ENCODE measurements at places on chromosomes 4 and X.

DNA sequence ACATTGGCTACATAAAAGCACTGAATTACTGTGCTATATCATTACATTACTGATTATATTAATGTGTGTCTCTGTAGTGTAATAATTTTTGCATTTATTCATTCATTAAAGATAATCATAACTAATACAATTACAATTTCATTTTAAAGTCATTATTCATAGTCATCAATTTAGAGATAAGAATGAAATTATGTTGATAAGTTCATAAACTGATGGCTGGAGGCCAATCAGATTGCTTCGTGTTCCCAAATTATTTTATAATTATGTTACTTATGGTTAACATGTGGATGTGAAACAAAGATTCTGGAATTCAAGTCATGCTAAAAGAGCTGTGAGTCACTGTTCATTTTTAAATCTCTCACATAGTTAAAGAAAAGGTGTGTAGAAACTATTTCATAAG lies 223.4 kb upstream of the HAND2 start:
- no peak for DNase-seq

GRCh38 chrX:69148946-69149345 lies 16.3 kb downstream of the PJA1 start:
- no peak for DNase-seq

GRCh38 chrX:107710617-107711391 lies 64.8 kb downstream of the TSC22D3 start:
- DNase-seq: no peak

- no peak for DNase-seq
These were observed 109.4 kb downstream of the SMIM20 start for GRCh38 chr4:26023203-26023972.

All from omental fat pad (tissue), 4 donors.